ENCODE measurements at places on chromosomes 7 and 10.

DNA sequence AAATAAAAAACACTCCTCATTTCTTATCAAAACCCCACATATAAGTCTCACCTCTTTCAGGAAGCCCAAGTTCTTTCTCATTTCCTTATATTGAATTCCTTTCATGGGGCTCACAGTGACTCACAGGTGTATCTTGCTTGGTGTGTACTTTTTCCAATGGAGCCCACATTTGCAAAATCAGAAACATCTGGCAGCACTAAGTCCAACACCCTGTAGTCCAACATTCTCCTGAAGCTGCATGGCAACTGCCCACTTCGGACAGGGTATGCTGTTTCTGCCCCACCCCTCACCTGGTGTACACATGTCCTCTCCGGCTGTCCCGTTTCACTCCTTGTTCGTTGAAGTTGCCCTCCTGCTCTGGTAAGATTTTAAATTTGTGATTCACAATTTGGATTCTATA is 544.1 kb downstream of the SORCS3 start:
- no peak for DNase-seq

DNA sequence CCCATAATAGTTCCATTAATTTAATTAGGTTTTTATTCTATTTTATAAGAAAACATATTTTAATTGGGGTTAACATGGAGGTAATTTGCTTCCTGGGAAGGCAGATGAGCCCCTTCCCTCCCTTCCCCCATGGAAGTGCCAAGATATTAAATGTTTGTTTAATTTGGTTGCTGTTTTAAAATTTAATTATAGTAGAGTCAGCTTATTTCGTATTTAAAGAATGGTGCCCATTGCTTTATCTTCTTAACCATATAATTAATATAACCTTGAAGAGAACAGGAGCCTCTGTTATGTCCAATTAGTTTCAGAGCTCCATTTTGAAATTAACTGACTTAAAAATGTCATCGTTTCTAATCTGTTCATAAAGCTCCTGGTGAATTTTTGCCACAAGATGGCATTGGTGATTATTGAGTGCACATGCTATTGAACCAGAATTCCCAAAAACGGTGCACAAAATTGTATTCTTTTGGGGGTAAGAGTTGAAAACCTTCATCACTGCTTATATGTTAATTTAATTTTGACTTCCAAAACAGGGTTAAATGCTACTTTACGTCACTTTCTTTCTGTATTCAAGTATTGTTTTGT is 26.0 kb downstream of the KLHDC10 start:
- DNase-seq, result no peak

DNA sequence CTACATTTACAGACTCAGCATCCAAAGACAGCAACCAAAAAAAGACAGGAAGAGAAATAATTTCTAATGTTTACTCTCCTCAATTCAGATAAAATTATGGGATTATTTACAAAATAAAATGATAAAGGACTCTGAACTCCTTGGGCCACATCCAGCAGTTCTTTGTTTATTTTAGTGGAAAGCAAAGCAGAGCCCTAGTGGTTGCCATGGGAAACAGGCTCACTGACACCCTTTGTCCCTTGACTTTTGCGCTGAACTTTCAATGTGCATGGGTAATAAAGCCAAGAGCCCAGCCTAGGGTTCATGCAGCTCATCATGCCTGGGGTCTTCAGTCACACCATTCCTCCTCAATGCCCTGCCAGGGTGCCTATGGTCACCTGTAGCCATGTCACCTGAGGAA is 442.6 kb upstream of the IGFBP3 start:
- DNase-seq, result no peak

- no peak for DNase-seq
Observed at GRCh38 chr10:71039551-71039950, 151.2 kb upstream of the PCBD1 start.

DNA sequence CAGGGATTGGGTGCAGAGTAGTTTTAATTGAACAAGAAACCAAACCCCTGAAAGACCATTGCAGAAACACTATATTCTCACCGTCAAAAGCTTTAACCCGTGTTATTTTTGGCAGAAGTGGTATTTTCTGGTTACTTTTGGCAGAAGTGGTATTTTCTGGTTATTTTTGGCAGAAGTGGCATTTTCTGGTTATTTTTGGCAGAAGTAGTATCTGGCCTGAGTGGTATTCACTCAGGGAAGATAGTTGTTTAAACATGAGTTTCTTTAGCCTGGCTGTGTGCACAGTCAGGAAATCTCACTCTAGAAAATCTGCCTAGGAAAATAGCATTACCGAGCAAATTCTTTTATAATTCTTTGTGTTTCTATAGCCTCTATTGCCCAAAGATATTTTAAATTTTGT is 322.7 kb downstream of the GFRA1 start:
- DNase-seq, result no peak

- DNase-seq, result no peak
Observed at GRCh38 chr7:142838461-142839213, 16.2 kb upstream of the EPHB6 start.

GRCh38 chr7:128361411-128362379 is at the start of gene PRRT4:
PRRT4 (minus strand) TSS chr7:128361690.
- DNase-seq, result no peak

DNA sequence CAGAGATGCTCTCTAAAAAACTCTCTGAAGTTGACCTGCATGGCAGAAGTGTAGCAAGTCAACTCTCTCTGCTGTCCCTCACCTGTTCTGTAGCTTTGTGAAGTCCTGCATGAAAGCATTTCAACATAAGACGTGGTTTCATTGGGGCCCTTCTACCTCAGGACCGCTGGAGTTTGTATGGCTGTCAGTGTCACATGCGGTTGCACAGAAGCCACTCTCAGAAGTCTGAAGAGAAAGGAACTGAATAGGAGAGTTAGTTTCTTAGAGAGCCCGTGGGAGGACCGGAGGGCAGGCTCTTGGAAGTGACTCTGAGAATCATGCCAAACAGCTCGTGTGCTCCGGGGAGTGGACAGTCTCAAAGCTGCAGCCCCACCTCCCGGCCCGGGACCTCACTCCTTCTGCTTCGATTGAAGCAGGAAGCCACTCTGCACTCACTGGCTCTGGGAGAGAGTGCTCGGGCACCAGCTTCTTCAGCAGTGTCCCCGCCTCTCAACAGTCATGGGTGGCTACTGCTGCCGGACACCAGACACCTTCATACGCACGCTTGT is 486.7 kb downstream of the SDK1 start:
- no peak for DNase-seq

GRCh38 chr10:48768144-48768766 is 83.6 kb downstream of the WDFY4 start:
- DNase-seq, result no peak

DNA sequence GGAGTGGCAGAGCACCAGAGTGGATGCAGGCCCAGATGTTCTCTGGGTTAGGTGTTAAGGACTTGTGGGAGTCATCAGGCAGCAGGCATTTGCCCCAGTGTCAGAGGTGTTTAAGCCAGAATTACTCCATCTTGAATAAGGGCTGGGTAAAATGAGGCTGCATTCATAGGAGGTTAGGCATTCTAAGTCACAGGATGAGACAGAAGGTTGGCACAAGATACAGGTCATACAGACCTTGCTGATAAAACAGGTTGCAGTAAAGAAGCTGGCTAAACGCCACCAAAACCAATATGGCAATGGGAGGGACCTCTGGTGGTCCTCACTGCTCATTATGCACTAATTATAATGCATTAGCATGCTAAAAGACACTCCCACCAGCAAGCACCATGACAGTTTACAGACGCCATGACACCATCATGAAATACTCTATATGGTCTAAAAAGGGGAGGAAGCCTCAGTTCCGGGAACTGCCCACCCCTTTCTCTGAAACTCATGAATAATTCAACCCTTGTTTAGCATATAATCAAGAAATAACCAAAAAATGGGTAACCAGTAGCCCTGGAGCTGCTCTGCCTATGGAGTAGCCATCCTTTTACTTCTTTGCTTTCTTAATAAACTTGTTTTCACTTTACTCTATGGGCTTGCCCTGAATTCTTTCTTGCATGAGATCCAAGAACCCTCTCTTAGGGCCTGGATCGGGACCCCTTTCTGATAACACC is 882 bp upstream of the LRRC61 start:
- peak; percentile 74 for DNase-seq

All from stimulated activated naive CD8-positive, alpha-beta T cell treated with anti-CD3 and anti-CD28 coated beads, Interleukin-15, amount 100 ng/mL, for 72 hours (primary cell).